NCI-H460 (cell line): ENCODE measurements at places on chromosomes 12 and 14.

- DNase-seq = no peak
Observed at GRCh38 chr12:94706250-94706661, 55.9 kb upstream of the TMCC3 start.

GRCh38 chr14:33814010-33814409 lies 136.9 kb downstream of the EGLN3 start:
- no peak for DNase-seq

- DNase-seq = no peak
Observed at GRCh38 chr14:44626423-44626822, 119.3 kb upstream of the FSCB start.

DNA sequence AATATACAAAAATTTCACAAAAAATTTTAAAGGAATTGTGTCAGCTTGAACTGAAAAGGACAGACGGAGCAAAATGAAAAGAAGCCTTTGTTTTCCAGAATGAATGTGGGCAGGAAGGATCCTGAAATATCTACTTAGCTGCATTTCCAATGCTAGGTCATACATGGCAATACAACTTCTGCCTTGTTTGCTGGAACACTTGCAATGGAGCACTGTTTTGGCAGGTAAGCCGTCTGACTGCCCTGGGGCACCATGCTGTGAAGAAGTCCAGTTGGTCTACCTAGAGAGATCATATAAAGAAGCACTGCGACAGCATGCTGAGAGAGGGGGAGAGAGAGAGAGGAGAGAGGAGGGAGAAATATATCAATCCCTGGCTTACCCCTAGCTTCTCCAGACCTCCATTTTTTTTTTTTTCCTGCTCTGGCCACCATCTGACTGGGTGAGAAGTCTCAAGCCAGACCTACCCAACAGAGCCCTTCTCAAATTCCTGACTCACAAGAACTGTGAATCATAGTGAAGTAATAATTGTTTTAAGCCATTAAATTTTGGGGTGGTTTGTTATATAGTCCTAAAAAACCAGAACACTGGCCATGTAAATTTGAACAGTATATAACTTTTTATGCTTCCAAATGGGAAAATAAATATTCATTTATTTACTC lies 97.1 kb upstream of the PRICKLE1 start:
- DNase-seq = no peak

- DNase-seq = peak; percentile 54
Observed at GRCh38 chr12:132285991-132286681, 43.3 kb downstream of the GALNT9 start.

- peak; percentile 88 for DNase-seq
Observed at GRCh38 chr14:23306412-23307145, at the start of gene BCL2L2. TSS of gene BCL2L2 (plus strand) at chr14:23306833. CDS start at chr14:23307768, 935 bp downstream.

DNA sequence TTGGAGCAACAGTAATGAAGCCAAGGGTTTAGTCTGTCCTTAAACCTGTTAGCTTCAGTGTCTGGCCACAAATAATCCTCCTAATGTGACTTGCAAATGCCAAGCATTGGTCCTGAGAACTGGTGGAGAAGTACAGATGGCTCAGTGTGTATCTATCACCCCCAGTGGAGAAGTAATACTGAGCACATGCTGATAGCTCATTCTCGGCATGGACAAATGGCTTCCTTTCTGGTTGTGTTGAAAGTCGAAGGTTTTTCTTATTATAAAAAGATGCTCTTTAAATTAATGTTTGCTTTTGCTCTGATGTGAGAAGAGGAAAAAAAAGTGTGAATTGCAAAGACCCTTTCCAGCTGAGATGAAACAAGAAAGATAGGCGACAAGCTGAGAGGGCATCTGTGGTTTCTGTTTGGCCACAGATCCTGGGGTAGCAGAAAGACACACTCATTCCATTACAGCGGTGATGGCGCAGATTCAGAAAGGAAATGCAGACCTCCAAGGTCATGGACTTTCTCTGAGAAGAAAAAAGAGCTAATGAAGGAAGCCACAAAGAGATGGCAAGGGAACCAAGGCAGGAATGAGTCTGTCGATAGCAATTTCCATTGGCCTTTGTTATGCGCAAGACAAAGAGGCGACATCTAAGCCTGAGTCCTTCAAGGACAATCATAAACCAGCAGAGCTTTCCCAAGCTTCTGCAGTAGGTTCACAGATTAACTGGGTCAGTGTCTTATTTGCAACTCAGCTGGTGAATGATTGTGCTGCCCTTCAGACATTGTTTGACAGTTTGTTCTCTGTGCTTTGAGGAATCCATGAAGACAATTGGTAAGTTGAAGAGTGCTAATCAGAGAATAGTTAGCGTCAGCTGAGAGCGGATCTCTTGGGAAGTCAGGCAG lies 155.5 kb upstream of the RGS6 start:
- DNase-seq = no peak

DNA sequence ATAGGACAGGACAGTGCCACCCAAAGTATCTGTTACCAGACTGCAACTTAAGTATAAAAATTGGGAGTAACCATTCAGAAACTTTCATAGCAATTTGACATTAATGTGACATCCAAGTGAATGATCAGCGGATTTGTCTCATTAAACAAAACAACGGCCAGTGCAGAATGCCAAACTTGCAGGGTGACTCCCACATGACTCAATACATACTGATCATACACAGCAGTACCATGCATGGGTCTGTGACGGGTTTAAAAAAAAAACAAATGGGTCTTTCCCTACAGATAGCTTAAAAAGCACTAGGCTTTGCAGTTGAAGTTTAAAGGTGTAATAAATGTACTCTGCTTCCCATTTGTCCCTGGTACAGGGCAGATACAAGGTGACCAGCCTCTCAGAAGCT lies 116.6 kb downstream of the SLC35F4 start:
- DNase-seq = no peak

GRCh38 chr14:36751920-36752319 lies 90.3 kb downstream of the PAX9 start:
- DNase-seq = no peak

DNA sequence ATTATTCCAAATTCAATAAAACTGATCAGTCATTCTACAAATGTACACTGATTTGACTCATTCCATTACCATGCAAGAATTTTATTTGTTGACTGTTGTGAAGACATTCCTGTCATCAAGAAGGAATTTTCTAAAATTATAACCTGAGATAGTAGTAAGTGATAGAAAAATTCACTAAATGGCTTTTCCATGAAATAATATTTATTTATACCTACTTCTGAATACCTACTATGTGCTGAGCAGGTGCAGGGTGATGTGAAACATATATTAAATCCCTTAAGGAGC lies 841.7 kb downstream of the NRXN3 start:
- DNase-seq = no peak

GRCh38 chr12:26034371-26035142 lies 76.1 kb downstream of the RASSF8 start:
- peak; percentile 80 for DNase-seq

GRCh38 chr12:49666176-49666575 lies 41.0 kb downstream of the FMNL3 start:
- no peak for DNase-seq

- no peak for DNase-seq
Observed at GRCh38 chr14:43359317-43359716, 1147.8 kb downstream of the FSCB start.

GRCh38 chr12:115337693-115338543 lies 653.9 kb upstream of the TBX3 start:
- peak; percentile 92 for DNase-seq

GRCh38 chr12:124675881-124676713 lies 108.7 kb upstream of the NCOR2 start:
- no peak for DNase-seq

DNA sequence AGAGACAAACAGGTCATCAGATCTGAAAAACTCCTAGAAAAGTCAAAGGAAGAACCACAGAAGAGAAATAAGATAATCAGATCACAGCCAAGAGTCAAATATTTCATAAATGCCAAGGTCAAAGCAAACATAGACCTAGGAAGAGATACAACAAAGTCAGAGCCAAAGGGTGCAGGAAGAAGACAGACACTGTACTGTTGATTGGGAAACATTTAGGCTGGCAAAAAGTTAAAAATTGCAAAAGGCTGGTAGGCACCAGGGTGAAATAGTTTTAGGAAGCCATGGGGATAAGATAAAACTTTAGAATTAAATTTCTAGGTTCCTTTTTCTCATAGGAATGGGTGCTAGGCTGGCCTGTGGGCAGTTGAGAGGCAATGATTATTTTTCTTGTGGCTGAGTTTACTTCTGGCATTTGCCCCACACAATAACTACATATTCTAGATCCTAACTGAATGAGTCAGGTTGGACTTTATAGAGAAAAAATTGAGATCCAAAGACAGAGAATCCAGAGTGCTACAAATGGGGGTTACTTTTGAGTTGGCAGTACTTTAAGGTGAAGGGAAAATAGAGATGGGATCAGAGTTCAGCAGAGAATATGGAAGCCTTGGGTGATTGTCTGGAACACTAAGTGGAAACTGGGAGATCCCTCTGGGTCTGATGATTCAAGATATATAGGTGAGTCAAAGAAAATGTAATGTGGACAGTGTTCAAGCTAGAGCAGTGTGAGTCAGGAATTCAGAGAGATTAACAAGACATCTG lies 215.5 kb downstream of the C12orf50 start:
- no peak for DNase-seq

- DNase-seq = peak; percentile 53
Observed at GRCh38 chr12:48988030-48988649, 10.0 kb downstream of the WNT1 start.

GRCh38 chr12:64007853-64008252 lies 163.4 kb downstream of the SRGAP1 start:
- DNase-seq = no peak

- DNase-seq = no peak
Observed at GRCh38 chr12:5478081-5478706, 46.3 kb downstream of the NTF3 start.

GRCh38 chr12:25135531-25136154 lies 59.3 kb downstream of the DNAI7 start:
- DNase-seq = no peak

DNA sequence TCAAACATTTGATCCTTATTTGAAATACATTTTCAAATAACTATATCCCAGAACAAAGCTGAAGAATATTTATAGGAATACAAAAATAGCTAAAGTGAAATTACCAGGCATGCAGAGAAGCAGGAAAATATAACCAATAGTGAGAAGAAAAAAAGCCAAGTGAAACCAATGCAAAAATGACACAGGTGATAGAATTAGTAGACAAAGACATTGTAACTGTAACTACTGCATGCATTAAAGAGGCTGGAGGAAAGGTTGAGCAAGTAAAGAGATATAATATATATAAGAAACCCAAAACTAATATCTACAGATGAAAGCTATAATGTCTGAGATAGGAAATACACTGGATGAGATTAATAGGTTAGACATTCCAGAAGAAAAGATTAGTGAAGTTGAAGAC lies 49.2 kb upstream of the PRPF39 start:
- DNase-seq = no peak

DNA sequence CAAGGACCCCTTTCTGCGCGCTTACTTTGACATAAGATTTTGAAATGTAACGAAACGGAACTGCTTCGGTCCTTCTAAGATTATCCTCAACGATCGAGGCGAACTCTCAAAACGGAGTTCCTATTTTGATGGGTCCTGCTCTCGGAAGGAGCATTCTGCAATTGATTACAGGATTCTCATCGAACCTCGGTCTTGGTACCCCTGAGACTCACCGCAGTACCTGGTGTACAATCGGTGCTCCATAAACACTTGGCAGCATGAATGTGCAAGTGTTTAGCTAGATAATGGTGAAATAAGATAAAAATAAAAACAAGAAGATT lies 530 bp upstream of the NEMF start:
- no peak for DNase-seq

- no peak for DNase-seq
Observed at GRCh38 chr12:107393043-107393717, 292.4 kb upstream of the PWP1 start.

DNA sequence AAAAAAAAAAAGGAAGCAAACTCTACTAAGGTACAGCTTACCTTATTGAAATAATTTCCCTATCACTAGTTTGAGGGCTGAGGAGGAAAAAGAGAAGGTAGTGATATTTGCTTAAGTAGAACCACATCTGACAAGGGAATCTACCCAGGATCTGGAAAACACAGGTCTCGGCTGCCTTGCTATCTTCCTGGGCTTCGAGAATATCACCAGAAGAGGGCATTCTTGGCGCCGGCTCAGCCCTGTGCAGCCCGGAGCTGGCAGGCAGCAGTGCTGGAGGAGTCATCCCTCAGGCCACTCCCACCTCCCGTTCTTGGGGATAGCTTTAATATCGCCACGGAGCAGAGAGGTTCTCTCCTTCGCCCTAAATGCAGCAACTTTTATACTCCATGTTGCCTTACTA lies 1181.2 kb downstream of the VRK1 start:
- peak; percentile 1 for DNase-seq

DNA sequence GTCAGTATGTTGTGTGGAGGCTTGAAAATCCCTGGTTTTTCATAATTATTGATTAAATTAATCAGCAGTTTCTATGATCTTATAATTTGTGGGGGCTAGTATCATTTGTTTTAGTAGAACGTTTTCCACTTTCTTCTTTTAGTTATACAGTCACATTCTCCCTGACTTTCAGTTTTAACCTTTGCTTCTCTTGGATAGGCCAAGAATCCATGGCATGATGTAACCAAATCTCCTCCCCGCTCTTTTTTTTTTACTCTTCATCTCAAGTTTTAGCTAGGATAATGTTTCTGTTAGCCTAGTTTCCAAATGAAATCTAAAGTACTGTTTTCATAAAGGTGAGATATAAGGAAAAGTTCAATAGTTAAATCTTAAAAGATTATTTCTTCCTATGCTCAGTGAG lies 106.5 kb downstream of the TMEM117 start:
- DNase-seq = no peak

GRCh38 chr14:20376071-20376588 lies 32.7 kb downstream of the PARP2 start:
- no peak for DNase-seq

GRCh38 chr12:132471011-132471857 lies 18.7 kb upstream of the FBRSL1 start:
- no peak for DNase-seq

DNA sequence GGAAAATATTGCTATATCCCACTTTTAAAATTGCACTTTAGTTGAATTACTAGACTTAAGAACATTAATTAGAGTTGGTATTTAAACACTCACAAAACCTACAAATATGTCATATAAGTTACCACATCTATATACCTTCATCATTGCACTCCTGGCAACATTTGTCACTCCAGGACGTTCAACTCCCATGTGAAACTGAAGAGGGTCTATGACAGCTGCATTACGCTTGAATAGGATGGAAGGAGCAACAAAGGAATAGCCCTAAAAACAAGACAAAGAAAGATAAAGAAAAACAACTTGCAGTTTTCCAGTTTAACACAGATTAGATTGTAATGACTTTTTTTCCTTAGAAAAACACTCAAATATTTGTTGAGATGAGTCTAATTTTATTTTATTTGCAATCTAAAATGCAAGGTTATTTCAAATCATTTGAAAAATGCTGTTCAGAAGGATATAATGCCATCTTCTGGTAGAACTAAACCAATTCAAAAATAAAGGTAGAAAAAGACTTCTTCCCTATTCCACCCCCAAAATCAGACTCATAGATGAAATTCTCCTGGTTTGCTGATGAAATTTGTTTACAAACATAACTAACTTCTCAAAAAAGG lies 84.3 kb upstream of the TTC7B start:
- no peak for DNase-seq

DNA sequence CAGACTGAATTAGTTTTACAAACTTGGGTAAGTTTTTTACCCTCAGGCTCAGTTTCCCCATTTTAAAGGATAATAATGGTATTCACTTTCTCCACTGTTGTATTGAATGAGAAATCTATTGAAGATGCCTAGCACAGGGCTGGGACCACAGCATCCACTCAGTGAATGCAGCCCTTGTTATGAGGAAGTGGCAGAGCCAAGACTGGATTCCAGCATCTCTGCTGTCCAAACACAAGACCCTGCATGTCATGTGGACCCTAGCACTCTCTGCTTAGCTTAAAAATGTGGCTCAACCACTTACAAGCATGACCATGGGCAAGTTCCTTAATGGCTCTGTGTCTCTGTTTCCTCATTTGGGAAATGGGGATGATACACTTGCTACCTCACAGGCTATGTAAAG lies 24.1 kb upstream of the TRIM9 start:
- no peak for DNase-seq
